ENCODE measurements at places on chromosomes 16 and 17. TPM values are rescaled to one million over a fixed set of nuclear protein-coding genes. Genes with fewer than 3 reads are reported as not detected.

GRCh38 chr16:52805559-52806168 is 247.0 kb downstream of the CHD9NB start:
- H3K27ac ChIP-seq, result no peak overlapping the region
- DNase-seq, result no peak
- no peaks in the 10 kb centered on the region for H3K36me3 ChIP-seq

DNA sequence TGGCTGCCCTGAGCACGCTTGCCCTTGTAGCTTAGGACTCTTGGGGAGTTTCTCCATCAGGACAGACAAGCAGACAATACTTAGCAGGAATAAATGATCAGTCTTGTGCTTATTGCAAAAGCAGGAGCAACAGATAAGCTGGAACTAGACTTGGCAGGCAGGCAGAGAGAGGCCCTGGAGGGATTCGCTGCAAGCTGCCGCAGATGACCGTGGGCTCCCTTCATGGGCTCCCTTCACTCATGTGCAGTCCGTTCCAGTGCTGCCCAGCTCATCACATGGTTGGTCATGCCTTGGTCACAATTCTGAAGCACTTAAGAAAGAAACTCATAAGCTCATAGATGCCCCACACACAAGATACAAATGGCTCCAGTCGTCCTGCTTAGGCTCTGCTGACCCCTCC is 2.4 kb upstream of the SLC5A10 start:
- peaks cover 14% of the 10 kb centered on the region for H3K4me1 ChIP-seq
- H3K36me3 ChIP-seq, result no peaks in the 10 kb centered on the region
- no peak overlapping the region for H3K27ac ChIP-seq
- DNase-seq, result no peak

GRCh38 chr17:75400326-75400939 is 5.0 kb downstream of the GRB2 start:
- H3K36me3 ChIP-seq, result peaks cover 17% of the 10 kb centered on the region
- peaks cover 47% of the 10 kb centered on the region for H3K4me1 ChIP-seq
- H3K27me3 ChIP-seq, result no peaks in the 10 kb centered on the region
- H3K4me3 ChIP-seq, result no peak overlapping the region

DNA sequence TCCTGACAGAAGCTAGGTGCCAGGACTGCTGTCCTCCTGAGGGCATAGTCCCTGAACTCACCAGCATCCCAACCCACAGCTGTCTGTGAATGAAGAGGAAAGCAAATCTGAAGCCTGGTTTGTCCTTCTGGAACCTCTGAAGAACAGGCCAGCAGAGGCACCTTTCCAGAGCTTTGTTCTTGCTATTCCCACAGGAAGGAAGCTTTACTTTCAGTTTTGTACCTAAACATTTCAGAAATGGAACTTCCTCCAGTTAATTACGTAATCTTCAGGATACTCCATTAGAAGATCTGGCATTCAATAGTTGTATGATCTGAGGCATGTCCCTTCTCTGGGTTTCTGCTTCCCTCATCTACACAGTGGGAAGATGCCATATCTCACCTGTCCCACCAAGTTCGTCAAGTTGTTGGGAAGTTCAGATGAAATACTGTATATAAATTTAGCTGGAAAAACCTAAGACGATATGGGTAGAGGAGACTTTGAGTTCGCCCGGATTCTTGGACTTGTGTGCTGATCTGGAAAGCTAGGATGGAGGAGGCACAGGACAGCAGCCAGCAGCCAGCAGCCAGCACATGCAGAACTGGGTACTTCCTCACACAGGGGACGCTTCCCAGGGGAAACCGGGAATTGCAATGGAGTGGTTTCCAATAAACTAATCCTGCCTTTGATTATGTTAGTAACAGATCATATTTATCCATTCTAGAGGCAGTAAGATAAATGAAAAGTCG is 22.4 kb downstream of the NXPH3 start:
- peaks cover 42% of the 10 kb centered on the region for H3K36me3 ChIP-seq
- H3K27me3 ChIP-seq, result no peaks in the 10 kb centered on the region
- no peak for DNase-seq
- no peak overlapping the region for H3K4me3 ChIP-seq
- no peaks in the 10 kb centered on the region for H3K4me1 ChIP-seq
- H3K27ac ChIP-seq, result no peak overlapping the region

DNA sequence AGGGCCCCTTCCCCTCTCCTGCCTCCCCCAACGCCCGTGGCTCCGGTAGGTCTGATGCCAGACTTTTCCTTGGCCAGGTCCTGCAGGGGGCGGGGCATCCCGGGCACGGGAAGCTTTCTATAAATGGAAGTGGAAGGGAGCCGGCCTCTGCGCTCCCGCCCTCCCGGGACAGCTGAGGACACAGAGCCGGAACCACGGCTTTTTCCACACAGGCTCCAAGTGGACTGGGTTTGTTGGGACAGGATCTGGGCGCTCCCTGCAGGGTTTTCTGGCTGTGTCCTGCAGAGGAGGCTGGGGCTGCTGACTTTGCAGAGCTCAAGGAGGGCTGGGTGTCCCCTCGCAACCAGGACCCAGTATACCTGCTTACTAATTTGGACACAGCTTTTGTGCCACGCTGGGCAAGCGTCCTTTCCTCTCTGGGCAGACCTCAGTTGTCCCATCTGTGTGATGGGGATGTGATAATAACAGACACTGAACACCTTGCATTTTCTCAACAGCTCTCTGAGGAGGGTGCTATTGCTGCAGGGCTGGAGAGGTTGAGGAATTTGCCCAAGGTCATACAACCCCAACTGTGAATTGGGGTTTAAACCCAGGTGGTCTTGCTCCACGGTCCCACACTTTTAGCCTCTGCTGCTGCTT is 1.8 kb downstream of the TNS4 start:
- H3K4me3 ChIP-seq, result no peak overlapping the region
- H3K27ac ChIP-seq, result no peak overlapping the region
- no peak for DNase-seq

The C16orf54 gene
- total RNA-seq, result 2.5 TPM
